GM12864 (cell line): ENCODE measurements at places on chromosomes 7 and 10.

DNA sequence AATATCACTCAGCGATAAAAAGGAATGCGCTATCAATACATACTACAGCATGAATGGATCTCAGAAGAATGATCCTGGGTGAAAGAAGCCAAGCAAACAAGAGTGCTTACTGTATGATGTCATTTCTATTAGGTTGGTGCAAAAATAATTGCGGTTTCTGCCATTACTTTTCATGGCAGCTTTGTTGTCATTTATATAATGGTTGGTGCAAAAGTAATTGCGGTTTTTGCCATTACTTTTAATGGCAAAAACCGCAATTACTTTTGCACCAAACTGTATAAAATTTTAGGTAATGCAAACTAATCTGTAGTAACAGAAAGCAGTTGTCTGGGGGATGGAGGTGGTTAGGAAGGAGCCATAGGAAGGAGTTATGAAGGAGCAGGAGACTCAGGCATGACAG, 318.3 kb upstream of the ZMIZ1 start:
- DNase-seq, result no peak

GRCh38 chr7:24717694-24718320, 39.5 kb downstream of the GSDME start:
- DNase-seq, result no peak

DNA sequence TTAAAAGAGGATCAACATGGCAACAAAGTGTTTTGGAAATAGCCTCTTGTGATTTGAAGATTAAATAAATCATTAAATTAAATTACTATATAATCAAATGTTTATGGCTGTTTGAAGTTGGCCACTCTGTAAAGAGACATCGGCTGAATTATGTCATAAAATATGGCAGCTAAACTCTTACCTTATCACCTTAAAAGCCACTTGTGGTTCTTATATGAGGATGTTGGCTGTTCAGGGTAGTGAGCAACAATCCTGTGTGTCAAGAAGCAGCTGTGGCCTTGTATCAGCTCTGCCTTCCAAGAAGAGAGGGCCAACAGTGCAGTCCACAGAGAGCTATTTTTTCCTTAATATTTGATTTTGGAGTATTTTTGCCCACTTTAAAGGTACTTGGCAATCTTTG, 113.4 kb upstream of the CDK6 start:
- no peak for DNase-seq

- DNase-seq, result no peak
Measured at GRCh38 chr7:128833148-128833945, 3.1 kb downstream of the FLNC start.

GRCh38 chr10:61931620-61932332, 30.3 kb downstream of the ARID5B start:
- no peak for DNase-seq

DNA sequence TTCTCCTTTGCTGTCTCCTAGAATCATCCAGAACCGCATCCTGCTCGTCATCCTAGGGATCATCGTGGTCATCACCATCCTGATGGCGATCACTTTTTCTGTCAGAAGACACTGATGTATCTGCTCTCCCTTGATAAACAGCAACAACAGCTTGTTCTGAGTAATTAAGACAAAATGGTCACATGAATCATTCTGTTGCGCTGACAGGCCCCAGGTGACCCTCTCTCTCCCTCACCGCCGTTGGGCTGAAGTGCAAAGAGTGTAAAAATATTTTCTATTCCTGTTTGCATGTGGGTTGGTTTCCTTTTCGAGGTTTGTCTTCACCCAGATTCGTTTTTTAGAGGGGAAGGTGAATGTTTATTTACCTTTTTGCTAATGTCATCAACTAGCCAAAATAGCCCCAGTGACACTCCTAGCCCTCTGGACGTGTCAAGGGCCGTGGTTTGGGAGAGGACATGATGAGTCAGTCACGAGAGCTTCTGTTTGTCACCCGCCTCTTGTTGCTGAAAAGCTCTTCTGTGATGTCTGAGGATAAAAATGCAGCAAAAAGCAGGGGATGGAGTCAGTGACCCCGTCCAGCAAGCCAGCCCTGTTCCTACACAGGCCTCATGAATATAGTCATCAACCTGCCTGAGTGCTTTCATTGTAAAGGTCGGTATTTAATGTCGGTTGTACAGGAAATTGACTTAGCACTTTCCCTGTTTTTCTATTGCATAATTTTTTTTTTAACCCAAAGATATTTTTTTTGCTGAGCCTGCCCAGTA, 134.6 kb upstream of the TCF7L2 start:
- no peak for DNase-seq

- no peak for DNase-seq
Measured at GRCh38 chr7:84372712-84373111, 178.1 kb upstream of the SEMA3A start.

GRCh38 chr7:20482071-20482470, 133.4 kb upstream of the ABCB5 start:
- DNase-seq, result no peak

DNA sequence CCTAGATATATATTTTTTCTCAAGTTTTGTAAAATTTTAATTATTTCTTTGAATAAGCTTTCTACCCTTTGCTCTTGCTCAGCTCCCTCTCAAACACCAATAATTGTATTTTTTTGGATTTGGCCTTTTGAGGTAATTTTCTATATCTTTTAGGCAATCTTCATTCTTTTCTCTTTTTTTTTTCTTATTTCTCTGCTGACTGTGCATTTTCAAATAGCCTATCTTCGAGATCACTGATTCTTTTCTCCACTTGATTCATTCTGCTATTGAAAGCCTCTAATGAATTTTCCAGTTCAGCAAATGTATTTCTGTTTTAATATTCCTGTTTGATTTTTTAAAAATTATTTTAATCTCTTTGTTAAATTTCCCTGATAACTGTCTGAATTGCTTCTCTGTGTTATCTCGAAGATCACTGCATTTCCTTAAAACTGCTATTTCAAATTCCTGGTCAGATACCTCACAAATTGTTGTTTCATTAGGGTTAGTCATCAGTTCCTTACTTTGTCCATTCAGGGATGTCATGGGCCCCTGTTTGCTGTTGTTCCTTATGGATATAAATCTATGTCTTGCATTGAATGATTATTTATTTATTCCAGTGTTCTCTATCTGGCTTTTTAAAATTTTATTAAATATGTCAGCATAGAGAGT, 100.1 kb upstream of the UNC5B start:
- no peak for DNase-seq

DNA sequence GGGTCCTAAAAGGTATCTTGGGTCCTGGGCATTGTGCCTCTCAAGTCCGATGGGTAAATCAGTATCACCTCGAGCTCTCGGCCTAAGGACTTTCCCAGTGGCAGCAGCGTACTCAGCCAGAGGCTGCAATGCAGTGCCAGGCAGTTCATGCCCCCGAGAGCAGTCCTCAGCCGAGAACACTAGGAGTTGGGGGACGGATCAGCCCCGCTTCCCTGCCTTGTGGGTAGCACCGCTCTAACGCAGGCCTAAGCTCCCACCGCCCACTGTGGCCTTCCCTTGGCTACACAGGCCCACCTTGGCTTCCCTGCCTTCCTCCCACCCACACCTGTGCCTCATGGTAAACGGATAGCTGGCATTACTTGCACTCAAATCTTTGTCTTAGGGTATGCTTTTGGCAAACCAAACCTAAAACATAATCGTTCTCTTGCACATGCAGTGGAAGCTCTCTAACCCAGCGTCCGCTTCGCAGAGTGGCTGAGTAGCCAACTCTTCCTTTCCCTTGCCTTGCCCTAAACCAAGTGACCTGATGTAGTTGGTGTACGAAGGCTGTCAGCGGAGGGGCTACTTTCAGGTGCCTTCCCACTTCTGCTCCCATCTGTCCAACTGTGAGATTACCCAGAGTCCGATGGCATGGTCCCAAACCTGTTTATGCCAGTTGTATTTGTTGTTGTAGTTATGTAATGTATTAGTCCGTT, 73.2 kb upstream of the CHST15 start:
- DNase-seq, result no peak

GRCh38 chr10:67664942-67665341, 31.1 kb downstream of the CTNNA3 start:
- DNase-seq, result no peak

DNA sequence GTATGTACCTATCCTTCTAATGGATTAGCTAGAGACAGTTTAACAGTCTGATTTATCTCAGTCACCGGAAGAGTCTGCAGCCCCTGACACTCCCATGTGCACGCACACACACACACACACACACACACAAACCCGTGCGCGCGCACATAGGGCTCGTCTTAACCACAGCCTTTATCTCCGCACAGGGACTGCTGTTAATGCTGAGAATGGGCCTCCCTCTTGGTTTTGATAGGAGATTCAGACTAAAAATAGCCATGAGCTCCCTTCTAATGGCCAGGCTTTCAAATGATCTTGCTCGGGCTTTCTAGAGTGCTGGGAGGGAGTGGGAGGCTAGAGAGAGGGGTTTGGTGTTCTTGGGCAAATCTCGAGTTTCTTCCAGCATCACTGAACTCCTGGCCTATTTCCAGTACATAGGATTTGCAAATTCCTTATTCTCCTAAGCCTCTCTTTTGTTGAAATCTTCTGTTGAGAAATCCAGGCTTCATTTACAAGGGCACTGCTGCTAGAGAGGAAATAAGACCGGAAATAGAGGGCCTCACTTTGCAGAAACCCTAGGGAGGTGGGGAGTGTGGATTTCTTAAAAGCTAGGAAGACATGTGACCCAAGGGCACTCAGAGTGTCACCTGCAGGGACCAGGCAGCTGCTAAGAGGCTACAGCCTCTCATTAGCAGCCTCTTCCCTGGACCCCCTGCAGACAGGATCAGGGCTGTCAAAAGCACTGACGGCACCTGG, 2.4 kb downstream of the TMEM72 start:
- DNase-seq, result no peak
